ENCODE measurements at places on chromosomes 2 and 18. TPM values are rescaled to one million over a fixed set of nuclear protein-coding genes. Genes with fewer than 3 reads are reported as not detected.

DNA sequence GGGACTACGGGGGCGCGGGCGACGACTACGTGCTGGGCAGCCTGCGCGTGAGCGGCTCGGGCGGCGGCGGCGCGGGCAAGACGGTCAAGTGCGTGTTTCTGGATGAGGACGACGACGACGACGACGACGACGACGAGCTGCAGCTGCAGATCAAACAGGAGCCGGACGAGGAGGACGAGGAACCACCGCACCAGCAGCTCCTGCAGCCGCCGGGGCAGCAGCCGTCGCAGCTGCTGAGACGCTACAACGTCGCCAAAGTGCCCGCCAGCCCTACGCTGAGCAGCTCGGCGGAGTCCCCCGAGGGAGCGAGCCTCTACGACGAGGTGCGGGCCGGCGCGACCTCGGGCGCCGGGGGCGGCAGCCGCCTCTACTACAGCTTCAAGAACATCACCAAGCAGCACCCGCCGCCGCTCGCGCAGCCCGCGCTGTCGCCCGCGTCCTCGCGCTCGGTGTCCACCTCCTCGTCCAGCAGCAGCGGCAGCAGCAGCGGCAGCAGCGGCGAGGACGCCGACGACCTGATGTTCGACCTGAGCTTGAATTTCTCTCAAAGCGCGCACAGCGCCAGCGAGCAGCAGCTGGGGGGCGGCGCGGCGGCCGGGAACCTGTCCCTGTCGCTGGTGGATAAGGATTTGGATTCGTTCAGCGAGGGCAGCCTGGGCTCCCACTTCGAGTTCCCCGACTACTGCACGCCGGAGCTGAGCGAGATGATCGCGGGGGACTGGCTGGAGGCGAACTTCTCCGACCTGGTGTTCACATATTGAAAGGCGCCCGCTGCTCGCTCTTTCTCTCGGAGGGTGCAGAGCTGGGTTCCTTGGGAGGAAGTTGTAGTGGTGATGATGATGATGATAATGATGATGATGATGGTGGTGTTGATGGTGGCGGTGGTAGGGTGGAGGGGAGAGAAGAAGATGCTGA is 1.4 kb downstream of the SOX11 start:
- peak; percentile 72 for DNase-seq

DNA sequence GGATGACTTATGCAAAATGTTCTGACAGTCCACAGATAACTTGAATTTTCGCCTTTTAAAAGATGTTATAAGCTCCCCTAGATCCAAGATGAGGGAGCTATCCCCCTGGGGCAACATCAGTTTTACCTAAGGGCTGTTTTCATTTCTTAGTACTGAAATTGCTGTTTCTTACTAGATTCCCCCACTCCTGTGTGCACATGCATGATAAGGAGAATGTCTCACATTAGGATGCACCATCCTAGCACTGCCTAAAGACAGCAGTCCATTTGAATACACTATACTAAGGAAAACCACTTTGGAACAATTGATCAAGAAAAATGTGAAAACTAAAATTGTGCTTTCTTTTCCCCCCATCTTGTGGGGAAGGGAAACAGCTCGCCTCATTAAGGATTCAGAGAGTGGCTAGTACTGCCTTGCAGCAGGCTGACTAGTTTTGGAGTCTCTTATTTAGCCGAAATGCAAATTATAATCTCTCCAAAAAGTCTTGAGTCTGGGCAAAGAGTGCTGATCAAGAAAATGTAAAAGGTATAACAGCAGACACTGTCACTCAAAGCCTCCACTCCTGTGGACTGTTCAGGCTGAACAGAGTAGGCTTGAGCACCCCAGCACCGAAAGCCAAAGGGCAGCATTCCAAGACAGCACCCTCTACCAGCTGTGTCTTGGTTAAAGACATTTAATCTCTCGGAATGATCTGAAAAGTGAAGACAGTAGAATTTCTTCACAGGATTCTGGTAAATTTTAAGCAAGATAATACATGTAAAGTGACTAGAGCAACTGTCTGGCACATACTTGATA is 65.0 kb downstream of the ZNF385B start:
- DNase-seq = no peak

DNA sequence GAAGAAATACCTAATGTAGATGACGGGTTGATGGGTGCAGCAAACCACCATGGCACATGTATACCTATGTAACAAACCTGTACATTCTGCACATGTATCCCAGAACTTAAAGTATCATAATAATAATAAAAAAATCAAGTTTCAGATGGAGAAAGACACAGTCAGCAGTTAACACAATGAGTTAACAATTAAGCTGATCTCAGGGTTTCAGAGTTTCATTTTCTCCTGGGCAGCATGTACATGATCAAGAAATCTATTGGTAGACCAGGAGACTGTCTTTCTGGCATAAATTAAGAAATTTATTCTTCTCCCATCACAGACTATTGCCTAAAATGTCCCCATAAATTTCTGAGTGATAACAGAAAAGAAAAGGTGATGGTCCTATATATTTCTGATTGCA is 155.3 kb downstream of the RAD51AP2 start:
- no peak for DNase-seq

GRCh38 chr2:160372585-160372984 is 121.0 kb downstream of the RBMS1 start:
- peak; percentile 34 for DNase-seq

GRCh38 chr2:54531558-54531957 is 75.4 kb downstream of the SPTBN1 start:
- DNase-seq = no peak

DNA sequence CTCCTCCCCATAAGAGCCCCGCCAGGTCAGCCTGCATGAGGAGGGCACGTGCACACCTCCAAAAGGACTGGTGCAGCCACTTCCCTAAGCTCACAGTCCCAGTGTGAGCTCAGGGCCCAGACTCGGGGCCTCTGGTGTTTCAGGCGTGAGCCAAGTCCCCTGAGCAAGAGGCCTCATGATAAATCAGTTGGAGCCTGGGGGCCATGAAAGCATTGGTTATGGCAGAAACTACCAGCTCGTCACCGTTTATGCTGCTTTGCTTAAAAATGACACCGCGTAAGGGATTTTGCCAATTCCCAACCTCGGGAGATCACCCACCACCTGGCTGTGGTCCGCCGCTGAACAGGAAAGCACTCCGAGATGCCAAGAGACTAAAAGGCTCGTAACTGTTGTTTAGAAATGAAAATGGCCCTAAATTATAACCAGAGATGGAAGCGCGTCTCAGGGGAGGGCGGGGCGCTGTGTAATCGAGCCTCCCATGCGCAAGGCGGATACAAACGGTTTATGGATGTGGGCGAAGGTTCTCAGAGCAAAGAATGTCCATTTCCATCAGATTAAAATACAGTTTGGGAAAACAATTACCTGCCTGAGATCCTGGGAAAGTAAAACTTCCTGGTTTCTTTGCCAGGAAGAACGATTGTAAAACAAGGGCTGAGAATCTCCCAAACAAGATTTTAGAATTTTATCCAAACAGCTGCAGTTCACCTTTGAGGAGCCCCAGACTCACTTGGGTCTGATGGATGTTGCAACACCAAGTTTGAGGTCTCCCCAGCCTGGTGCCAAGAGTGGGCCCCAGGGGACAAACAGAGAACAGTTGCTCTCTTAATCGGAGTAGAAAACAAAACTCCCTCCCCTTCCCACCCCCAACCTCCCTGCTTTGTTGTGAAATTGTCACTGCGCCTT is 141.4 kb downstream of the BCL2 start:
- no peak for DNase-seq

GRCh38 chr2:18378020-18378653 is 182.3 kb downstream of the RDH14 start:
- DNase-seq = no peak

DNA sequence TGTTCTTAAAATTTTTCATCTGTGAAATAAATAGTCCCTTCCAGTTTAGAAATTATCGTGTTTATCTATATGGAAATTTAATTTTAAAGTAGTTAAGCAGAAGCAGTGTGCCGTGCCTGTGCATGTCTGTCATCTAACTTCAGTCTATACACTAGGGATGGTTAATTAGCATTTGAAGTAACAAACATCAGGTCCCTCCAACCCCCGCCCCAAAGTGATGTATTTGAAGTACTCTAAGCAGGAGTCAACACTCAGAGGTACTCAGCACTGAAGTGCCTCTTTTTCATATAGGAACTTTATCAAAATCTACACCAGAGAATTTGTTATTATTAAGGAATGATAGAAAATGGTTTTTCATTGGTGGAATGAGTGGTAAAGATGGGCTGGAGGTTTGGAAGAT is 33.0 kb downstream of the LANCL1 start:
- no peak for DNase-seq

DNA sequence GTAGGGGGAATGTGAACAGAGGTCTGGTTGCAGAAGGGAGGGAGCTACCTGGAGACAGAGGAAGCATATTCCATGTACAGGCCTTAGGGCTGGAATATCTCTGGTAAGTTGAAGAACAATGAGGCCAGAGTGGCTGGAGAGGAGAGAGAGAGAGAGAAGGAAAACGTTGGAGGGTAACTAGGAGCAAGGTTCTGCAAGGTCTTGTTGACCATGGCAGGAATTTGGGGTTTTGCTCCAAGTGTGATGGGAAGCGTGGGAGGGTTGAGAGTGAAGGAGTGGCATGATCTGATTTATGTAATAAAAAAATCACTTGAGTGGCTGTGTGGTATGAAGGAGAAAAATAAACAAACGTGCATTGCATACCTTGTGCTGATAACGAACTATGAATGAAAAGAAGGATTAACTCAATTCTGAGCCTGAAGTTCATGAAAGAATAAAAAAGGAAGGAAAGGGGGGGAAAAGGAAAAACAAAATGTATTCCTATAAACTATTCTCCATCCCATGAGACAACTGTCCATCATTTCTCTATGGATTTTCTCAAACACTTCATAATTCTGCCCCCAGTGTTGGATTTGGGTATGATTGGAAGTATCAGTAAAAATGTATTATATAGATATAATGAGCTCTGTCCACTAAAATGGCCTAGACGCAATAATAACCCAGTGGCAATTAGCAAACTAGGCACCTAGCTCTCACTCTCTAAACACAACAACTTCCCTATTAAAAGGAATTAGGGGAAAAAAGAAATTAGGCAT is 59.7 kb upstream of the PMAIP1 start:
- no peak for DNase-seq

- no peak for DNase-seq
Observed at GRCh38 chr2:219995991-219996765, 368.7 kb downstream of the SLC4A3 start.

DNA sequence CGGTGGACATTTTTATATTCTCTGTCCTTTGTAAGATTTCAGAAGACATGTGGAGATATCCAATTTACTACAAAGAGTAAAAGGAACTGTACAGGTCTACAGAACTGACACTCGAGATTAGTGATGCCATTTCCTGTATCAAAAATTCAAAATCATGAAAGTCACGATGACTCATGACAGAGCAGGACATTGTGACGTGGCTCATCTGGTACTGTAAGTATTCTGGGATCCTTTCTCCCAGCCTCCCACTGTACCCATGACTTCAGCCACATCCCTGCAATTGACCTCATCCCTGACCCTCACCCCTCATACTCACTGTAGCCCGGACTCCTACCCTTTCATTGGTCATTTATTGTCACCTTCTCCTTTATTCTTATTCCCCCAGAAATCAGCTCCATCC is 736.5 kb downstream of the EPHA4 start:
- DNase-seq = no peak

DNA sequence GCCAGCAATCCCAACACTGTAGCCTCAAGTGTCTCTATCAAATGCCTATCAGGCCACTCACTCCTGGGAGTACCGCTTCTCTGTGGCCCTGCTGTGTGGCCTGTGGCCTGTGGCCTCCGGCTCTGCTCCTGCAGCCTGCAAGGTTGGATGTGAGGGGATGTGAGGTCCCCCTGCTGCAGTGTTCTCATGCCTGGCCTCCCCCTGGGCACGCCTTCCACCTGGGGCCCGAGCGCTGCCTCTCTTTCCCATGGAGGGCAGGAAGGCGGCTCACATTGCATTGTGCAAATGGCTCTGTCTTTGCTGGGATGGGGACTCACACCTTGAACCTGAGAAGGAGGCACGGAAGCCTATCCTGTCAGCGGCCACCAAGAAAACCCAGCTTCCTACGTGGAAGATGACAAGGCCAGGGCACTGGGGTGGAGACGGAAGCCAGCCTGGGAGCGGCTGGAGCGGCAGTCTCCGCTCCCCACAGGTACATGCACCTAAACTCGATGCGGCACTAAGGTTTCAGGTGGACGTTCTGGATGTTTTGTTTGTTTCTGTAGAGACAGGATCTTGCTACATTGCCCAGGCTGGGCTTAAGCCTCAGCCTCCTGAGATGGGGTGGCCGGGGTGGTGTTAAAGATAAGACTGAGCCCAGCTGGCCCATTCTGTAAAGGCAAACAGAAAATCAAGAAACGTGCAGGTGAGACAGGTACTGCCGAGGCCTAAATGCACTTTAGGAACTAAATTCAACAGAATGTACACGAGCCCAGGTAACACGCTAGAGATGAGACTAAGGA is 140.1 kb downstream of the HDAC4 start:
- DNase-seq = no peak

DNA sequence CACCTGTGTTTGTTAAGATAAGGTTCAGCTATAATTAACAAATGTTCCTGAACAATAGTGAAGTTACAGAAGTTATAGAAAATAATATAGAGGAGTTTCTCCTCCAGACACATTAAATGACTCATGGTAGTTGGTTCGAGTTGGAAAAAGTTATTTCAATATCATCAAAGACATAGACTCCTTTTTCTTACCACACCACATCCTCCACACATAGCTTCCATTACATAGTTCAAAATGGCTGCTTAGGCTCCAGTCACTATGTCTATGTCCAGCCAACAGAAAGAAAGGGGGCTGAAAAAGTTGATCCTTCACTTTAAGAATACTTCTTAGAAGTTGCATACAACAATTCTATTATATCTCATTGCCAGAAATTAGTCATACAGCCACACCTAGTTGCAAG is 50.7 kb downstream of the DYNAP start:
- DNase-seq = no peak

DNA sequence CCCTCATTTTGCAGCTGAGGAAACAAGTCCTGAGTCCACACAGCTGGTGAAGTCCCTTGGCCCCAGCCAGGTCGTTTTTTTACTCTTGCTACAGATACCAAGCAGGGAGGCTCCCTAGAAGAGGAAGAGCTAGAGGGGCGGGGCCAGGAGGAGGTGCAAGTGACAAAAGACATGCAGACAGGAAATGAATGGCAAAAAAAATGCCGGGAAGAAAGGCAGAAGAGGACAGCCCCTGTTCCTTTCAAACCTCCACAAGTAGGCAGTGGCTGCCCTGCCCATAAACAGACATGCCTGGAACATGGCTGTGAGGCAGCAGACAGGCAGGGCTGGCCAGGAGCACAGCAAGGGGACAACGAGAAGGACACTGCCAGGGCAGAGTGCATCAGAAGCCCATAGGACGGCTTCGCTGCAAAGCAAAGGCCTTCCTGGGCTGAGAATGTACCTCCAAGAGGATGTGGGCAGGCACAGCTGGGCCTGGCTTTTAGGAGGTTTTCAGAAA is 108.7 kb downstream of the ZBTB7C start:
- DNase-seq = peak; percentile 36

DNA sequence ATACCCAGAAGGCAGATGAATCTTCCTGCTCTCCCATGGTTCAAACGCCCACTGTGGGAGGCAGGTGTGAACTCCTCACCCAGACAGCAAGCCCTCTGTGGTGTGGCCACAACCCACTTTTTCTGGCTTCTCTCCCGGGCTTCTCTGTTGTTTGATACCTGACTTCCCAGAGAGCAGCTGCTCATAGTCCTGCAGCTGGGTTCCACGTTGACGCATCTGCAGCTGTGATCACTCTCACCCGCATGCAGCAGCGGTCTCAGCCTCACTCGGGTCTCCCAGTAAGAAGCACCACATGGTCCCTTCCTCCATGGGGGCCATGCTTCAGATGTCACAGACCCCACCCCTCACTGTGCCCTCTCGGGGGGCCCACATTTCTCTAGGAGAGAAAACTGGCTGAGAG is 3.5 kb downstream of the ASPRV1 start:
- DNase-seq = peak; percentile 25

- DNase-seq = no peak
Observed at GRCh38 chr18:28468901-28469300, 292.0 kb upstream of the CDH2 start.

ZEB2 gene
- 65.5 TPM for total RNA-seq

B3GNT7 gene
- total RNA-seq = 19.2 TPM

C2orf49 gene
- total RNA-seq = 11.3 TPM

Measured in stomach (tissue), 19 donors.